NCI-H1417 (cell line): ENCODE measurements at places on chromosomes 6 and 20.
A peak's percentile ranks its signal among the peaks of the same experiment; 100 is the strongest.

DNA sequence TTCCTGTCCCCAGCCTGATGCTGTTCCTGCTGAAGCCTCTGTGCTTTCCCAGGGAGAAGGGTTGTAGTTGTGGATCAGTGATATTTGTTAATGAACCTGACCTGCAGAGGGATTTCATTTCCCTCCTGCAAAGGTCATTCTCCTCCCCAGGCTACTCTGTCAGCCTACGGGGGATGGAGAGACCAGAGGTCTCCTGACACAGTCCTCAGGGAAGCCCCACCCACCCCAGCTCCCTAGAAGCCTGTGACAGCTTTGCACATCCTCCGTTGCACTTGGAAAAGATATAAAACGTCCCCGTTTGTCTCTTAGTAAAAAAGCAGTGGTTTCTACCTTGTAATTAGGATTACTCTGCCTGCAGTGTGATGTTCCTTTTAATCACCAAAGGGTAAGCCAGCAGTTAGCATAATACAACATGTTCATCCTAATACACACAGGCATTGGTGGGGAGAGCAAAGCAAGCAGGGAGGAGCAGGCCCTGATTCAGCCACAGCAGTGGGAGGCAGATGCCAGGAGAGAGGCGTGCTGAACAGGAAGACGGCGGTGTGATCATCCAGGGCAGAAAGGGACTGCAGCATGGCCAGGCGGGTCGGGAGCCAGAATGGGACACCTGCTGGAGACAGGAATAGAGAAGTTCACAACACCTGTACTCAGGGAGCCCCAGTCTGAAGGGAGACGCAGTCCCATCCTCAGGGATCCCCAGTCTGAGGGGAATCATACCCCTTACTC, 293.5 kb downstream of the LRFN2 start:
- DNase-seq, result no peak

GRCh38 chr6:10555625-10556309, 34.6 kb downstream of the GCNT2 start:
- DNase-seq, result peak; percentile 78

GRCh38 chr6:148508401-148509041, 165.9 kb downstream of the SASH1 start:
- DNase-seq, result no peak

- DNase-seq, result no peak
Observed at GRCh38 chr6:107668743-107669474, 155.2 kb downstream of the SCML4 start.

DNA sequence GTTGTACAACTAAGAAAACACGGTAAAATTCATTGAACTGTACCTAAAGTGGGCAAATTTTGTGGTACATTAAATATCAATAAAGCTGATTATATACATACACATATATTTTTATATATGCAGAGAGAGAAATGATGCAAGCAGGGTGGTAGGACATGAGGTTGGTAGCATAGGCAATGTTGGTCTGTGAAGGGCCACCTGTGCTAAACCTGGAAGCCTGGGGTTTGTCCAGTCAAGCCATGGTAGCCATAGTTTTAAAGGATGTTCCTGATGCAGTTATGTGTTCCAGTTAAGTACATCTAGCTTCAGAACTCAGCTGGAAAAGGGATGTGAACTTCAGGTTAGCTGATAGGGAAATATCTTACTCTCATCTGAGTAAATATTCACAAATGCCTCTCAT, 60.1 kb downstream of the TRIM38 start:
- no peak for DNase-seq

- no peak for DNase-seq
Observed at GRCh38 chr6:27224729-27225128, 22.8 kb upstream of the PRSS16 start.

DNA sequence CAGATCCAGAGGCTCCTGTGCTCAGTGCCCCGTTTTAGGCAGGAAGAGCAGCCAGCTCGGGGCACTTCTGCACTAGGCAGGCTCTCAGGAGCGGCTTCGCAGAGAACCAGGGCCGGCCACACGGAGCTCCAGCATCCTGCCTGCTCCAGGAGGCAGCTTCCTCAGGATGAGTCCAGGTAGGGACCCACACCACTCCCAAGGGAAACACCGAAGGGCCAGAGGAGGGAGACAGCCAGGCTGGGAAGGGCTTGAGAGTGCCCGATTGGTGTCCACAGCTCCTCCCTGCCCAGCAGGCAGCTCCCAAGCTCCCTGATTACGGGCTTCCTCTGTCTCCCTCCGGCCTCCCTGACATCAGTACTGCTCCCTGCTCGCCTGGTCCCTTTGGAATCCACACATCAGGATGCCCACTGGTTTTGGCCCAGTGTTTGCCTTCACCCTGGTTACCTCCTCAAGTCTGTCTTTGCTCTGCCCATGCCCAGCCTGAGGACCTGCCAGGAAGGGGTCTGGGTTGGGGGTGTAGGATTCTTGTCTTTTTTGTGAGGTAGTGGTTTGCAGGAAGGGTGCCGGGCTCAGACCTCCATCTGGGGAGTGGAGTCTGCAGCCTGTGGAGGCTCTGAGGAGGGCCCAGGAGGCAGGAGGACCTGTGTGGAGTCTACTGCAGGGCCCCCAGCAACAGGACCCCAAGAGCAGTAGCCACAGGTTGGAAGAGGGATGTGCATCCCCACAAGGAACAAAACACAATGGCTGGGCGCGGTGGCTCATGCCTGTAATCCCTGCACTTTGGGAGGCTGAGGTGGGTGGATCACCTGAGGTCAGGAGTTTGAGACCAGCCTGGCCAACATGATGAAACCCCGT, 11.2 kb upstream of the PYGB start:
- DNase-seq, result no peak

GRCh38 chr6:163182696-163183095, 231.8 kb upstream of the QKI start:
- no peak for DNase-seq

GRCh38 chr6:157840261-157840660, 17.2 kb downstream of the SNX9 start:
- no peak for DNase-seq

GRCh38 chr6:138240476-138241245, 22.4 kb upstream of the PBOV1 start:
- no peak for DNase-seq

DNA sequence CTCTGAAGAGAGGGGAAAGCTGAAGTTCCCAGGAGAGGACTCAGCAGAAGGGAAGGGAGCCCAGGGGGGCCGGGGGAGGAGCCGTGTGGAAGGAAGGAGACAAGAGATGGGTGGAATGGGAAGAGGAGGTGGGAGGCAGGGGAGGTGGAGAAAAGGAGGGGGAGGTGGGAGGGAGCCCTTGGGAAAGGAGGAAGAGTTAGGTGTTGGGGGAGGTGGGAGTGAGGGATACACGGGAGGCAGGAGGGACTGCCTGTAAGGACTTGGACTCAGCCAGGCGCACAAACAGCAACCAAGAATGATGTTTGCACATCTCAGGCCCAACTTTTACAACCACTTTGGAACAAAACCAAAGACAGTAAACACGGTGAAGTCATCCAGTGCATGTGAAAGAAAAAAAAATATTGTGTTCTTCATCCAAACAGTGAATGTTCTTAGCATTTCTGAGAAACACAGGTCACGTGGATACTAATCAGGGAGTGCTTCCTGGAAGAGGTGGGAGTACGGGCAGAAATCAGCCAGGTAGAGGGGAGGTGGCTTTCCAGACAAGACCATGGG, 17.4 kb upstream of the LSM14B start:
- DNase-seq, result no peak

DNA sequence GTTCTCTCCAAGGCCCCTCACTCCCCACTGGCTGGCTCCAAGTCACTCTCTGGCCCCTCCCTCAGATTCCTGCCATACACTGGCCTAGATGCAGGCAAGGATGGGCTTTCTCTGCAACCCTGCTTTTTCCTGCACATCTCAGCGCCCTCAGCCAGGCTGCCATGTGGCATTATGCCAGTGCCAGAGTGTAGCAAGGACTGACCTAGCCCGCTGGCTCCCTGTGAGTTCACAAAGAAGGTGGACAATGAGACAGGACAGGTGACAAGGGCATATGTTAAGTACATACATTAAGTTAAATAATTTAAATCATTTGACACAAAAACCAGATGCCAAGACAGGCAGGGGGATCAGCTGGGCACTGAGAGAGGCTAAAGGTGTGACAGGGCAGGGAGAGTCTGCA, 394.6 kb downstream of the ZFAND3 start:
- no peak for DNase-seq

GRCh38 chr6:169239181-169239580, 14.5 kb downstream of the THBS2 start:
- no peak for DNase-seq
